ENCODE measurements at places on chromosomes 12 and 14.

- DNase-seq: peak; percentile 86
Observed at GRCh38 chr12:6430124-6430989, 14.4 kb upstream of the CD27 start.

GRCh38 chr14:57869617-57870016 lies 3.7 kb upstream of the SLC35F4 start:
- DNase-seq: no peak

DNA sequence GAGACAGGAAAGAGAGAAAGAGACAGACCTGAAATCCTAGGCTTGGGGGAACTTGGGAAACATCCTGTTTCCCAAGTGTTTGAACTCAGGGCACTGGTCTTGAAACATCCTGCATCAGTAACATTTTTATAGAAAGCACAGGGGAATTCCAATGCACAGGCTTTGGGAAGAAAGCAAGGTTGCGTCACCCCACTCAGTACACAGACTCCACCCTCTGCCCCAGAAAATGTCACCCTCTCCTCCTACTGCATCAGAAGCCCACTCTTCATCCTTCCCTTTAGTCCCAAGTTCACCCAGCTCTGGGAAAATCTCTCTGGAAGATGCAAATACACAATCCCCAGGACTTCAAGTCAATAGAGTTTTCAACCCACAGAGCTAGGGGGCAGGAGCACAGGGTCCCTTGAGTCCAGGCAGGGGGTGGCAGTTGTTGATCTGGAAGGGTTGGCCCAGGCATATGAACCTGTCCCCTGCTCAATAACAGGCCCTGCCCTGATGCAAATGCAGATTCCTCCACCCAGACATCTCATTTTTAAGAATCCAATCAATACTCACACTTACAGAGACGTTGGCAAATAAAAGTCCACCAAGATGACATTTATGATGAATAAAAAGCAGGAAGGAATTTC lies 1.7 kb downstream of the RDH16 start:
- no peak for DNase-seq

DNA sequence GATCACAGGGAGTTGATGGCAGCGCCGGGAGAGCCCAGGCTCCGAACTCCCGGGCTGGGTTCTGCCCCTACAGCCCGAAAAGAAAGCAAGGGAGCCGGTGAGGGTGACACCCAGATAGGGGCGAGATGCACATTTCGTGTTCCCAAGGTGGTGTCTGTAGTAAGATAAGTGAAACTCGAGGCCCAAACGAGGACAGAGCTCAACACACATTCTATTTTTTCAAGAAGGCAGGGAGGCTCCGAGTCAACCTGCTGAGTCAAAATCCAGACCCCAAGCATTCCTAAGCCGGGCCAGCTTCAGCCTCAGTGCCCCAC lies 24.2 kb upstream of the YY1 start:
- DNase-seq: no peak

- DNase-seq: no peak
Observed at GRCh38 chr12:106070147-106070546, 68.6 kb downstream of the NUAK1 start.

GRCh38 chr14:76081642-76082041 lies 70.1 kb upstream of the GPATCH2L start:
- DNase-seq: no peak

DNA sequence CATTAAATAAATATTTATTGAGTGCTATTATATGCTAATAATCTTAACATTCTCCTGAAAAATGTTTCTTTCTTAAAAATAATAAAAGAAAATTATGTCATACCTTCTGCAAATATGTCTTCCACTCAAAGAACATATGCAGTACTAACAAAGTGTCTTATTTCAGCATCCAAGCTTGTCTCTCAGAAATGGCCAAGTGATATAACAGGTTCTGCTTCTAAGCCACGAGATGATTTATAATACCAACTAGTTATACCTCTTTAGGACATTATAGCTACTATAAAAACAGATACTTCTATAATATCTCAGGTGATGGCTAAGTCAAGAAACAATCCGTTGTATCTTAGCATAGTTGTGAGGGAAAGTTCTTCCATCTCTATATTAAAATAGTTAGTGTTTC lies 128.1 kb upstream of the ARID2 start:
- no peak for DNase-seq

- DNase-seq: no peak
Observed at GRCh38 chr12:91332302-91332701, 149.7 kb upstream of the DCN start.

GRCh38 chr12:29552994-29553748 lies 55.7 kb upstream of the OVCH1 start:
- DNase-seq: no peak

DNA sequence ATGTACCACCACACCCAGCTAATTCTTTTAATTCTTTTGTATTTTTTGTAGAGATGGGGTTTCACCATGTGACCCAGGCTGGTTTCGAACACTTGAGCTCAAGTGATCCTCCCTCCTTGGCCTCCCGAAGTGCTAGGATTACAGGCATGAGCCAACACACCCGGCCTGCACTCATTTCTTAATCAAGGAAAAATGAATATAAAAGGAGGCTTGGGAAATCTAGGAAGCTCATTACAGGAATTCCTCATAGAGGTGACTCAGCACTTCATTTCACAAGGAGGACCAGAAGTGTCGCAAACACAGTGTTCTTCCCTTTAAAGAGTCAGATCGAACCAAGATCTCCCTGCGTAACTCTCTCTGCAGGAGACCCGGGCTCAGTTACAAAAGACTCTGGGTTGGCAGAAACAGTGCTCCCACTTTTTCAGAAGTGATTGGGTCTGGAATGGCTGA lies 30.3 kb downstream of the NFKBIA start:
- peak; percentile 71 for DNase-seq

DNA sequence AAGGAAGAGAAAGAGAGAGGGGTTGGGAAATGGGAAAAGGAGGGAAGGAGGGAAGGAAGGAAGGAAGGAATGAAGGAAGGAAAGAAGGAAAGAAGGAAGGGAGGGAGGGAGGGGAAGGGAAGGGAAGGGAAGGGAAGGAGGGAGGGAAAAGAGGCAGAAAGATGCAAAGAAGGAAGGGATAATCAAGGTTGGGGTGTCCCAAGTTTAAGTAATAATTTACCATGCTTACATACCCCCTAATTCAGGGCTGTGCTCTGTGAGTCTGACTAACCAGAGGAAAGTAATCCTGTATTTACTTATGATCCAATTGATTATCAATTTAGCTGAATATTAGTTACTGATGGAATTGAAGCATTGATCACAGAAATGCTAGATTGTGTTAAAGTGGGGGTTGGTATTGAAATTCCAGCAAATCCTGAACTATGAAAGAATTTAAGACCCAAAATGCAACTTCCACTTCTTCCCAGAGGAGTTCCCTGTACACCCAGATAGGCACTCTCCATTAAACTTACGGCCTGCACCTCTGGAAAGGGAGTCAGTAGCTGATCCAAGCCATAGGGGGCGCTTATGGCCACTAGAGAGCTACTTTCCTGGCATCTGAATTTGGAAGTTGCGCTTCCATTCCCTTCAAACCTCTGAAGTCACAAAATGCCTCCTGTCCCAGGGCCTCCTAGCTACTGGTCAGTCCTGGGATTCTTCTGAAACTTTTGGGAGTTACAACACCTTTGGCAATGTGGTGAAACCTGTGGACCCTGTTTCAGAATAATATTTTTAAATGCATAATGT lies 162.7 kb upstream of the PWP1 start:
- no peak for DNase-seq

DNA sequence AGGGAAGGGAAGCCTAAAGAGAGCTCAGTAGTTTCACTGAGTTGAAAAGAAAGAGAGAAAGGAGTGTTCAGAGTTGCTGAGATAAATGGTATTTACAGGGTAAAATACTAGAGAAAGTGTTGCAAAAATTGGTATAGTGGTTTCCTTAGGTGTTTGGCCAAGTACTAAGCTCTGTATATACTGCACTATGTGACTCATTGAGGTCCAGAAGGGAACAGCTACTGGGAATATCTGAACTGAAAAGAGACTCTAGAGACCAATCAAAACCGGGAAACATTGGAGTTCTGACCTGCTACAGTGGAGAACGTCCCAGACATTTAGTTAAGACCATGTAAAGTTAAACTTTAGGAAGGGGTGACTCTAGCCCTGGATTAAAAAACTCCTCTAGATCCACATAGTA lies 42.7 kb upstream of the ALX1 start:
- DNase-seq: no peak

- DNase-seq: no peak
Observed at GRCh38 chr12:130800312-130800711, 38.7 kb downstream of the STX2 start.

GRCh38 chr12:21649034-21649433 lies 8.6 kb downstream of the LDHB start:
- no peak for DNase-seq

DNA sequence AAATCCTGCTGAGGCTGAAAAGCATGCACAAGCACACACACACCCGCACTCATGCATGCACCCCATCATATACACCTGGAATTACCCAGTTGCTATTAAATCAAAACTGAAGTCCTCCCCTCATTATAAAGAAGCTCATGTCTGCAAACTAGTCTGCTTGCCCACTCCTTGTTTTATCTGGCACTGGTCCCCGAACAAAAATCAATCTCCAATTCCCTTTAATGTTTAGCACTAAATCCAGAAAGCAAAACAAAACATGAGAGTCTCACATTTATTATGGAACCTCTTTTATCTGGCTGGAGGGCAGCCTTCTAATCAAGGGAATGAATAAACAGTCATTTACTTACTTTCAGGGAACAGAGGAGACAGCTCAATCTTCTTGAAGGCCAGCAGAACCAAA lies 1093.4 kb upstream of the FLRT2 start:
- no peak for DNase-seq

- peak; percentile 65 for DNase-seq
Observed at GRCh38 chr12:122834921-122835749, at the start of gene HIP1R. HIP1R (plus strand) TSS chr12:122835457; CDS start chr12:122835551, 94 bp downstream.

GRCh38 chr14:28755198-28755815 lies 11.3 kb upstream of the FOXG1 start:
- no peak for DNase-seq

DNA sequence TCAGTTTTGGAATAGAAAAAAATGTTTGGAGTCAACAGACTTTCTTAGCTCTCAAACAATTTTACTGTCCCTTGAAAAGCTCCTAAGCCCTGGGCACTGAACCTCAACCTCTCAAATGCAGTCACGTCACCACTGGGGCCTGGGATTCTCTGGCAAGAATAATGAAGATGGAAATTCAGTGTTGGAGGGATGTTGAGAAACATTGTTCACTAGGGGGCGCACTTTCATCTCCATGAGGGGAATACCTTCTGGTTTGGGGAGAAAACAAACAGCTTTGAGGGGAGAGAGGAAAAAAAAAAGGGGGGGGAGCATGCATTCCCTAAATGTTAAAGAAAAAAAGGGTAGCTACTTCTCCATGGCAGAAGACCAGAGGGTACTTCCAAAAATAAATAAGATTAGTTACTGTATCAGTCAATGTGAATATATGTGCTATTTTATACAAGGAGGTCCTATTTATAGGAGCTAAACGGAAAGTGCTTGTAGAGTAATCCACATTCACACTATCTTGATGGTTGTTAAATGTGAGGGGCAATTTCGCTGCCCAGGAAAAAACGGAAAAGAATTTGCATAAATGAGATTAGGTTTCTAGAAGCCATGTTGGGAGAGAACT lies 5.8 kb upstream of the TBPL2 start:
- DNase-seq: no peak

- DNase-seq: no peak
Observed at GRCh38 chr12:126953365-126953889, 1313.5 kb upstream of the TMEM132C start.

Measured in lower lobe of right lung (tissue), 2 donors.